ENCODE measurements at places on chromosomes 6 and 20.

- DNase-seq: no peak
These were observed 22.2 kb downstream of the FKBP1A start for GRCh38 chr20:1370548-1371110.

DNA sequence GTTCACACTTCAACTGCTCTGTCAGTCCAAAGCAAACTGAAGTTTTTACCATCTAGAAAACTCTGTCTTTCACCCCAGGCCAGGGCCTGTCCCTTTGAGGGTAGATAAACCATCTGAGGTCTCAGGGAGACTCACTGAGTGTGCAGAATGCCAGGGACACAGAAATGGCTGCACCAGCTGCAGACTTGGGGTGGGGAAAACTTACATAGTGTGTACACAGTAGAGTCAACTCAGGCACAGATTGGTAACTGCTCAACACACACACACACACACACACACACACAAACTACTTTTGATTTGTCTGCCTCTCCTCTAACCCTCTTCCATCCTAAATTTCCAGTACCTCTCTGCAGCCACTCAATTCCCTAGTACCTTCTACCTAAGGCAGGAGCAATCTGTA is 374.9 kb upstream of the JAG1 start:
- DNase-seq: no peak

DNA sequence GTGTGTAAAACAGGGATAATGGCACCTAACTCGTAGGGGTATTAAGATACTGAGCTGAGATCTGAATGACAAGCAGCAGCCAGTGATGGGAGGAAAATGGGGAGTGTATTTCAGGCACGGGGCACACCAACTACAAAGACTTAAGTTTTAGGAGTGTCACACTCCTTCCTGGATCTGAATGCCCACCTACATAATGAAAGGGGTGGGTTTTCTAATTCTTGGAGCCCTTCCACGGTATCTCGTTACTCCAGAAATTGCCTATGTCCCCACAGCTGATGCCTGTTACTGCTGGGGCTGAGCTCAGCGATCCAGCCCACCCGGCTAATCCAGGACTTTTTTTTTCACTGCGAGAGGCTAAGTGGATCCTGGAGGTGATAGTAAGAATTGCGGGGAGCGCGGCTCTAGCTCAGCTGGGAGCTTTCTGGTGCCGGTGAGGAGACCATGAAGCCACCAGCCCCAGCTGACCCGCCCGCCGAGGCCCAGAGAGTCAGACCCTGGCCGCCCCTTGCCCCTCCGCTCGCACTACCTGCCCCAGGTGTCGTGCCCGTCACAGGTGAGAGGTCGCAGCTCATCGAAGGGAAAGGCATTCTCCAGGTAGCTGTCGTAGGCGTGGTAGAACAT is 727 bp downstream of the EDEM2 start:
- no peak for DNase-seq

GRCh38 chr6:111672761-111673450 is 67.2 kb upstream of the TRAF3IP2 start:
- no peak for DNase-seq

DNA sequence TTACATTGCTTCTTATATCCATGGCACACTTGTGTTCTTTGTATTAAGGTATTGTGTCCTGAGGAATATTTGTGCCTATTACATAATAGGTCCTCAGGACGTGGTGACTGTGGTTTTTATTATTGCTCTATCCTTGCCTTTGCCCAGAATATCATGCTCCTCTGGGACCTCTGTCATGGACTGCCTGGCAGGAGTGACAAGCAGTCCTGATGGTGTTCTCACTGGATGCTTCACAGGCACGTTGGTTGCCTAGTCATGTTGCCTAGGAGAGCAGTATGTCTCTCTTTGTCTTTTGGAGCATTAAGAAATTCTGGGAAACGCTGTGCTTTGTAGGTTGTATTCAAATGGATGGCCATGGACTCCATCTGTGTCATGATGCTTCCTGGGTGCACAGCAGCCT is 24.7 kb upstream of the MROH8 start:
- DNase-seq: no peak

GRCh38 chr6:63787021-63787420 is 151.4 kb downstream of the PHF3 start:
- DNase-seq: no peak

- DNase-seq: no peak
These were observed 37.7 kb upstream of the DEFB112 start for GRCh38 chr6:50087231-50087954.

GRCh38 chr6:142960098-142960497 is 15.1 kb upstream of the HIVEP2 start:
- DNase-seq: no peak

DNA sequence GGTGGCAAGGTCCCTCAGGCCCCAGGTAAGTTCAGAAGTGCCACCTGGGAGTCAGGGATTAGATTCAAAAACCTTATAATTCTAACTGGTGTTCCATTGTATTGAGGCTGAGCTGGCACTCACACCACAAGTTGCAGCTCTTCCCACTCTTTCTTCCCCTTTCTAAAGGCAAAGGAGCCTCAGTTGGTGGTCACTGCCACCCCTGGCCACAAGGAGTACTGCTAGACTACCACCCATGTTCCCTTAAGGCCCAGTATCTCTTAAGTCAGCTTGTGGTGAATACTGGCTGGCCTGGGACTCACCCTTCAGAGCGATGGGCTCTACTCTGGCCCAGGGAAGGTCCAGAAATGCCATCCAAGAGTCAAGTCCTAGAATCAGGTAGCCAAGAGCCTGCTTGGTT is 421.1 kb upstream of the KHDRBS2 start:
- no peak for DNase-seq

GRCh38 chr20:7232796-7233195 is 465.3 kb downstream of the BMP2 start:
- DNase-seq: no peak

DNA sequence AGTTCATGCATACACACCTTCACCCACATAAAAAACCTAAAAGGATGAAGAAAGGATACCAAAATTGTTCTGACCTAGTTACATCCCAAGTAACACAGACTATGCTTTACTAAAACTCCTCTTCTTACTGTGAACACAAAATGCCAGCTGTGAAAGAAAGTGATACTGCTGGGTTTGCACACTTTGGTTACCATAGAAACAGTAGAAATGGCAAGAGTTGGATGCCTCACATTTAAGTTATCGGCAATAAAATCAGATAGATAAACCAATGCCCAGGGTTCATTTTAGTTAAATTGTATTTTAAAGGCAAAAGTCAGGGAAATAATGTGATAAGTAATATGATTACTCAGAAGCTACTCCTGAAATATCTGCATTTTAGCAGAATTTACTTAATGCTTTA is 161.9 kb downstream of the CDK19 start:
- DNase-seq: no peak

- DNase-seq: no peak
These were observed 86.4 kb upstream of the ARG1 start for GRCh38 chr6:131486608-131487007.

DNA sequence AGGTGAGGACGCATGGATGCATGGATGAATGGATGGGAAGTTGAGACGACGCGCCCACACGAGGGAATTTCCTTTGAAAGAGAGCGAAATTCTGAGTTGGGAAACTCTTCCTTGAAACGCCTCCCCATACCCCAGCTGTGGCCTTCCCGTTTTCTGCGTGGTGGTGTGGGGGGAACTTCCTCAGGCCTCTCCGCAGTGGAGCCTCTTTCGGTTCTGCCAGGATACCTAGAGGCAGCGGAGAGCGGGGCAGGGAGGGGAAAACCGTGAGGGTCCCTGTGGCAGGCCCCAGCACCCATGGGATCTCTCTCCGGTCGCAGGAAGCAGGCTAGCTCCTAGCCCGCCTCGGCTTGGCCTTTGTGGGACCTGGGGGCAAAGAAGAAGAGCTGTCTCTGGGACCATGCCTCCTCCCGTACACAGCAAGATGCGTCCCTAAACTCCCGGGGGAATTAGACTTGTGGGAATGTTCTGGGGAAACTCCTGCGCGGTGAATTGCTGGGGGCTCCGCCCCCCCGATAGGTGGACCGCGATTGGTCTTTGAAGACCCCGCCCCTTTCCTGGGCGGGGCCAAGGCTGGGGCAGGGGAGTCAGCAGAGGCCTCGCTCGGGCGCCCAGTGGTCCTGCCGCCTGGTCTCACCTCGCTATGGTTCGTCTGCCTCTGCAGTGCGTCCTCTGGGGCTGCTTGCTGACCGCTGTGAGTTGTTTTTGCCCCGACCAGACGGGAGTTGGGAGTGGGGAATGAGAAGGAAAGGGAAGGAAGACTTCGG is at the start of gene CD40:
CD40 (plus strand) TSS at position 611 of the 764 bp plus-strand sequence; CDS start at position 641, 30 bp downstream.
- DNase-seq: peak; percentile 32

DNA sequence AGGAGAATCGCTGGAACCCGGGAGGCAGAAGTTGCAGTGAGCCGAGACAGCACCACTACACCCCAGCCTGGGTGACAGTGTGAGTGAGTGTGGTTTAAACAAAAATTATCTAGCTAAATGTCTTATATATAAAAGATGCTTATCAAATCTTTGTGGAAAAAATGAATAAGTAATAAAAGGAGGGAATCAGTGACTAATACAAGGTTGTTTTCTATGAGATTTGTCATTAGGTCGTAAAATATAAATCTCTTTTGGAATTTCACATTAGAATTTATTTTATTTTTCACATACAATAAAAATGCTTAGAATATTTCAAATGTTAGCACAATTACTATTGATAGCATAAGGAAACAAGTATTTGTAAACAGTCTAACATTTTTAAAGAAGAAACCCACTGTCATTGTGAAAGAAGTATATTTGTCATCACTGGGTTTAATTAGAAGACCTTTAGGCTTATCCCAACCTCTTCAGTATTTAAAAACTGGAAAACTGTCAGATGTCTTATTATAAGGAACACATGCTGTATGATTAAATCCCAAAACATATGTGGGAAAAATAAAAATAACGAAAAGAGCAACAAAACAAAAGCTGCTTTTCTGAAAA is 47.1 kb downstream of the ASCC3 start:
- no peak for DNase-seq

- DNase-seq: no peak
These were observed 23.6 kb downstream of the TBC1D7 start for GRCh38 chr6:13304580-13305260.

GRCh38 chr20:18263723-18264122 is 24.6 kb upstream of the ZNF133 start:
- no peak for DNase-seq

GRCh38 chr20:63635431-63636141 is 8.7 kb upstream of the GMEB2 start:
- peak; percentile 62 for DNase-seq

- no peak for DNase-seq
These were observed 90.4 kb upstream of the HIVEP1 start for GRCh38 chr6:11921751-11922150.

- DNase-seq: no peak
These were observed 69.9 kb upstream of the POU3F2 start for GRCh38 chr6:98764373-98764911.

GRCh38 chr20:41287327-41287726 is 30.2 kb downstream of the ZHX3 start:
- DNase-seq: no peak

DNA sequence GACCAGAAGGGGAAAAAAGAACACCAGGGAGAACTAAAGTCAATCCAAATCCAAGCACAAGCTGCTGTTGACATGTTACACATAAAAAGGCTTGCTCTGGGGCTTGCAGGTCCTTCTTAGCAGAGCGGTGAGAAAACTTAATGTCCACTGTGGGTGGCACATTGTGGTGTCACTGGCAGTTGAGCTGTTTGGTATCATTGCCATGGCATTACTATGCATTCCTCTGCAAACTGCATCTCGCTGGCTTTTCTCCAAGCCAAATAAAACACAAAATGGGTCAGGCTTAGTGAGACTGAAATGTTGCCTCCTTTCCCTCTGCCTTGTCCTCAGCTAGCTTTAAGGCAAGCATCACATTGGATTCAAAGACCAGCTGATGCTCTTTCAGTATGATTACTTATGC is 40.9 kb downstream of the LY86 start:
- DNase-seq: no peak

GRCh38 chr6:37679539-37680476 is 17.9 kb downstream of the MDGA1 start:
- no peak for DNase-seq

DNA sequence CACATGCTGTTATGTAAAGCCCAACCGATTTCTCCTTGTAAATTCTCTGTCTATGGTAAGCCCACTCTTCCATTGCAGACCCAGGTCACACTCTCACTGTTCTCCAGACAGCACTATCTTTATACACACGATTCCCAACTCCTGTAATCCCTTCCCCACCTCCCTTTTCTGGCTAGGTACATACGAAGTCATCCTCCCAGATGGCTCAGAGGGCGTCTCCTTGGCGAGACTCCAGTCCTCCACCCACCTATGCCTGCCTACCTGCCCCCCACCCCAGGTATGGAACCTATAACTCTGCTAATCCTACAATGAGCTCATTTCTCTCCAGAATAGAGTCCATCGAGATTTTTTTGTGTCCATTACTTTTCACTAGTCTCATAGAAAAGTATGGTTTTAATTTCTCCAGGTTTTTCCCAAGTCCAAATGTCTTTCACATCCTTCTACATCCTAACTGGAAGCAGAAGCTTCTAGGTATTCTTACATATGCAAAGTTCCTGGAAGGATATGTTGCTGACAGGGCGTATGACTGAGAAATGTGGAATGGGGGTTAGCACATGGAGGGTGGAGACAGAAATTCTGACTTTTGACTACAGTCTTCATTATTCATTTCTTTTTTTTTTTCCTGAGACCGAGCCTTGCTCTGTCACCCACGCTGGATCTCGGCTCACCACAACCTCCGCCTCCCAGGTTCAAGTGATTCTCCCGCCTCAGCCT is 22.8 kb downstream of the SCML4 start:
- no peak for DNase-seq

DNA sequence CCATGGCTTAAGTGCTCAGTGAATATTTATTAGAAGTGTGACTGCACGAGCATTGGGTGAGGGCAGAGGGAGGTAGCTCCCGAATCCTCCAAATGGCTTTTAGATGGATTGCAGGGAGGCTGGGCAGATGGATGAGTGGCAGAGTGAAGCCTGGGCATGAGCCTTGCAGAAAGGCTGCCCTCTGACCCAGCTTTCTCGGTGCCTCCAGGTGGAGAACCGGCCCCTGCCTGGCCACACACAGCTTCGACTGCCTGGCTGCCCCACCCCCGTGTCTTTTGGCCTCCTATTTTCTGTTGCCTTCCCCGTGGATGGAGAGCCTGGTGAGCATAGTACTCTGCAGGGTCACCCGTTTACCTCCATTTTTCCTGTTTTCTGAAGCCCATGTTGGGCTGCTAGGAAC is 3.4 kb downstream of the VARS2 start:
- no peak for DNase-seq

GRCh38 chr6:107716688-107717089 is 107.4 kb downstream of the SCML4 start:
- DNase-seq: peak; percentile 47

DNA sequence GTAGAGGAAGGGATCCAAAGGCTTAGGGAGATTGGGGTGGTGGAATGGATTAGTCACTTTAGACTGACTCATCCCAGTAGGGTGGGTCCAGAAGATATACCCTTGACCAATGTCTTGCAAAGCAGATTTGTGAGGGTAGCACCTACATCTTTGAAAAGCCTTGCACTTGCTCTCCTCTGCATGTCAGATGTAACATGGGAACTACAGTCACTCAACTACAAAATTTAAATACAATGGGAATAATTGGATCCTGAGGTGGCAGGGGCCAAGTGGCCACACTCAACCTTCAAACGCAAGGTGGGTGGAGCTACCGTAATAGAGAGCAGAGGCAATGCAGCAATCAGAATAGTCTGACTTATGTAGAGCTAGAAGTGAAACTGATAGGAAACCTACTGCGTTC is 71.2 kb downstream of the ME1 start:
- DNase-seq: no peak
